ENCODE measurements at places on chromosomes 1 and 21. TPM values are rescaled to one million over a fixed set of nuclear protein-coding genes. Genes with fewer than 3 reads are reported as not detected.

DNA sequence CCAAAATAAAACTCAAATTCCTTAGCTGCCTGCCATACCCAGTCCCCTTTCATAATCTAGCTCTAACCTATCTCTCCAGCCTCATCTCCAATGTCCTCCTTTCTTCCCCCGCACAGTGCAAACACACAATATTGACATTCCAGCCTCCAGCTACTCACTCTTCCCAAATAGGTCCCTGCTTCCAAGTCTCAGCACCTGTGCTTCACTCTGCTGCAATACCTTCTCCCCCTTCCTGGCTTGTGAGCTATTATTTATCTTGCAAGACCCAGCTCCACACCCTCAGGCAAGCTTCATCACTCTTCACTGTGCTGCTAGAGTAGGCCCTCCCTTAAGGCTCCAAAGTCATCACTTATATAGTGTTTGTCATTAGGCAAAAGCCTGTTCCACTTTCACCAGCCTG is 9.7 kb downstream of the PLPP3 start:
- ATAC-seq = peak; percentile 69

Gene APCS
- not detected for total RNA-seq

Gene ESRRG
- total RNA-seq = 0.40 TPM

DNA sequence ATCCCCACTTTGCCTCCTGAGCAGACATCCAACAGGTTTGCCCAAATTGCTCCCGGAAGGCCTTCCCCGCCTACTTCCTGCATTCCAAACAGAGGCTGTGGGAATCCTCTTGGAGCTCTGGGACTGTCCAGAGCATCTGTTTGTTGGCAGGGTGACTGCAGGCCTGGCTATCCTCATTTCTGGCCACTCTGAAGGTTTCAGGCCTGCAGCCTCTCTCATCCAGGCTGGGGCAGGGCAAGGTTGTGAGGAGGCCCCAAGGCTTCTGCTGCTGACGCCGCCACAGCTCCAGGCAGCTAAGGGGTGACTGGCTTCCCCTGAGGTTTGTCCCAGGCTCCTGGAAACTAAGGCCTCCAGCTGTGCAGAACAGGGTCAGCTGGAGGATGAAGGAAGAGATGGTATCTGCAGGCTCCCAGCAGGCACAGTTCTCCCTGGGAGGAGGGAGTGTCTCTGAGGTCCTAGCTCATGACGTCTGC is 11.3 kb downstream of the CDK18 start:
- ATAC-seq = no peak

DNA sequence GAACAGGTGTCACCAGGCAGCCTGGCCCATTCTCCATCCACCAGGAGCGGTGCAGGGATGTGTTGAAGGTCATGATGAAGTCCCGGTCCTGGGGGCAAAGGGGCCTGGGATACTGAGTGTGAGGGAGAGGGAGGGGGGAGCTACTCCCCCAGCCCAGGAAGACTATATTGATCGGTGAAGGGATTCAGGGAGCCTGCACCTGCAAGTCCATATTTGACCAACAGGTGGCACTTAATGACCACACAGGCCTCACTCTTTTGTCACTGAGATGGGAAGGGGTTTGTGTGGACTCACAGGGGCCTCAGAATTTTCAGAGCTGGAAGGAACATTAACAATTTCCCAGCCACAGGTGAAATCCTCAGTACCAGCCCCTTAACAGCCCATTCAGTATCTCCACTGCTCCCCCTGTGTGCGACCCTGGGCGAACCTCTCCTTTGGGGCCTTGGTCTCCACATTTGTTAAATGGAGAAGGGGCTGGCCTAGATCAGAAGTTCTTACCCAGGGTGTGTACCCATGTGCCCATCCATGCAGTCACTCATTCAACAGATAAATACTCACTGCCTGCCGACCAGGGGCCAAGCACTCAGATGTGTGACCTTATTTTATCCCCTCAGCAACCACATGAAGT is 55.6 kb downstream of the NKAIN1 start:
- ATAC-seq = no peak

- peak; percentile 34 for ATAC-seq
Measured at GRCh38 chr1:164719676-164720439, 160.9 kb downstream of the PBX1 start.

DNA sequence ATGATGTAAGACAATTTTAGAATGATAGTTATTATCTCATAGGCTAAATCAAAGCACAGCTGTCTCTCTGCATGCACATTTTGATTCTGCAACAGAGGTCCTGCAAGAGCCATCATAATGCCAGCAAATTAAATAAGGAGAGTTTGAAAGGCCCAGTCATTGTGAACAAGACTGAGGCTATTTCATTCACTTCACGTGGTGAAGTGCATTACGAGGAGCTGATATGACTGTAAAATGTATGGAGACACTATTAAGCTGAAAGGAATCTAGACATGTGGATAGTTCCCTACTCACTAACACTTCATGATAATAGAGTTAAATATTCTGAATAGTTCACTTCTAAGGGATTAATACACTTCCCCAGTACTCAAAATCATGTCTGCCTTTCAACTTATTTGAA is 299.0 kb downstream of the SMYD3 start:
- ATAC-seq = no peak

GRCh38 chr1:228770779-228771223 is 35.5 kb downstream of the RHOU start:
- no peak for ATAC-seq

Gene AMY1C
- total RNA-seq = not detected

GRCh38 chr1:222521299-222522104 is 26.4 kb downstream of the HHIPL2 start:
- ATAC-seq = peak; percentile 100

GRCh38 chr21:44949779-44950198 is 10.0 kb downstream of the SLX9 start:
- peak; percentile 77 for ATAC-seq

GRCh38 chr21:21241391-21241790 is 243.2 kb downstream of the NCAM2 start:
- no peak for ATAC-seq

Gene PIK3R3
- 5.5 TPM for total RNA-seq

GRCh38 chr1:72777918-72778317 is 495.6 kb upstream of the NEGR1 start:
- no peak for ATAC-seq

Measured in esophagus mucosa (tissue), 1 donor.